ENCODE measurements at places on chromosomes 16 and 17. TPM values are rescaled to one million over a fixed set of nuclear protein-coding genes. Genes with fewer than 3 reads are reported as not detected.

Gene PRSS33
- total RNA-seq: not detected

Gene AOC2
- total RNA-seq: 2.7 TPM

Gene GDPD1
- 0.39 TPM for total RNA-seq

Gene UMOD
- not detected for total RNA-seq

Gene PDPK1
- 19.3 TPM for total RNA-seq

Gene CDK5R1
- 5.8 TPM for total RNA-seq
